ENCODE measurements at places on chromosomes 2 and 18. TPM values are rescaled to one million over a fixed set of nuclear protein-coding genes. Genes with fewer than 3 reads are reported as not detected.

FEV gene
- not detected for total RNA-seq

GPR35 gene
- total RNA-seq: 49.4 TPM

CNTNAP5 gene
- not detected for total RNA-seq

STON1 gene
- 0.86 TPM for total RNA-seq

GRCh38 chr2:86750240-86750839, 30.2 kb downstream of the RMND5A start:
- H3K27ac ChIP-seq: no peak overlapping the region
- peaks cover 47% of the 10 kb centered on the region for H3K36me3 ChIP-seq
- no peak overlapping the region for H3K4me3 ChIP-seq
- H3K4me1 ChIP-seq: peaks cover 27% of the 10 kb centered on the region

- no peaks in the 10 kb centered on the region for H3K36me3 ChIP-seq
- peaks cover 7% of the 10 kb centered on the region for H3K4me1 ChIP-seq
- DNase-seq: no peak
- no peak overlapping the region for H3K4me3 ChIP-seq
- H3K27ac ChIP-seq: no peak overlapping the region
Observed at GRCh38 chr2:164948540-164948939, 6.8 kb downstream of the SLC38A11 start.

DNA sequence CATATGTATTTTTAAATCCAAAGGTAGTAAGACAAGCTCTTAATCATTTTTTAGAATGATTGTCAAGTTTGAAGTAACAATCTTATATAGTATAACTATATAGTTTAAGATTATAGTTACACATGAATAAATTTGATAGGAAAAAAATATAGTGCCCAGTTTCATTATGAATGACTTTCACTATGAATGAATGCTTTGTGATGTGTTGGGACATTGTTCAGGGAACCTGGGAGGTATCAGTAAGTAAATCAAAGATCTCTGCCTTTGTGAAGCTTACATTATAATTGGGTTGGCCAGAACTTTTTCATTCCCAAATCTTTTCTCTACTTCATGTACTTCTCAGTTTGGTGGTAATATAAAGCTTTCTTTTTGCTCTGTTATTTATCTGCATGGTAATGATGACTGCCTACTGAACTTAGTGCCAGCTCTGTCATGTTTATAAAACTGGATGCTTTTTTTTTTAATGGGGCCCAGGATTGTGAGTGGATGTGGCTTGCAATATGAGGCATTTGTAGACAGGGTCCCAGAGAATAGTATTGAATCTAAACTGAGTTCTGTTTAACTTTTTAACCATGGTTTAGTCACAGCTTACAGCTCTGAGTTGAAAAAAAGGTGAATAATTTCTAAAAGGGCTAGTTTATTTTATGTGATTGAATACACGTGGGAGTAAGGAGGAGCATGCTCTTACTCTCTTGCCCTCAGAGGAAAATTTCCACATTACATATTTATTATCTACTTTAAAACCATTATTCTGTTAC, 23.3 kb downstream of the GLS start:
- H3K27ac ChIP-seq: no peak overlapping the region
- H3K27me3 ChIP-seq: no peaks in the 10 kb centered on the region
- H3K4me1 ChIP-seq: no peaks in the 10 kb centered on the region

DNA sequence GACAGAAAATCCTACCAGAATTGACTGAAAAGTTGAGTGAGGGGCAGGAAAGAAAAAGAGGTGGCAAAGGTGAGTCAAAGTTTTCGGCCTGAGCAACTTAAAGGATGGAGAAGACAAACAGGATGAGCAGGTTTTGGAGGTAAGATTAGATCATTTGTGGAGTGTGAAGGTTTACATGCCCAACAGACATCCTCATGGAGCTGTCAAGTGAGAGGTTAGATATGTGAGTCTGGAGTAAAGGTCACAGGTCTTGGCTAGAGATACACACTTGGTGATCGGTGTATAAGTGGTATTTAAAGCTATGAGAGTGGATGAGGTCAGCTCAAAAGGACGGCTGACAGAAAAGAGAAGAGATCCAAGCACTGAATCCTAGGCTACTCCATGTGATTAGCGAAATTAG, 11.1 kb upstream of the MYL12A start:
- H3K27ac ChIP-seq: no peak overlapping the region
- H3K4me1 ChIP-seq: no peaks in the 10 kb centered on the region
- H3K4me3 ChIP-seq: no peak overlapping the region
- DNase-seq: no peak
- H3K36me3 ChIP-seq: no peaks in the 10 kb centered on the region

GRCh38 chr2:58709274-58709673, 468.1 kb upstream of the FANCL start:
- H3K36me3 ChIP-seq: no peaks in the 10 kb centered on the region
- DNase-seq: no peak
- H3K27me3 ChIP-seq: no peaks in the 10 kb centered on the region
- H3K4me3 ChIP-seq: no peak overlapping the region
- peaks cover 6% of the 10 kb centered on the region for H3K4me1 ChIP-seq

DNA sequence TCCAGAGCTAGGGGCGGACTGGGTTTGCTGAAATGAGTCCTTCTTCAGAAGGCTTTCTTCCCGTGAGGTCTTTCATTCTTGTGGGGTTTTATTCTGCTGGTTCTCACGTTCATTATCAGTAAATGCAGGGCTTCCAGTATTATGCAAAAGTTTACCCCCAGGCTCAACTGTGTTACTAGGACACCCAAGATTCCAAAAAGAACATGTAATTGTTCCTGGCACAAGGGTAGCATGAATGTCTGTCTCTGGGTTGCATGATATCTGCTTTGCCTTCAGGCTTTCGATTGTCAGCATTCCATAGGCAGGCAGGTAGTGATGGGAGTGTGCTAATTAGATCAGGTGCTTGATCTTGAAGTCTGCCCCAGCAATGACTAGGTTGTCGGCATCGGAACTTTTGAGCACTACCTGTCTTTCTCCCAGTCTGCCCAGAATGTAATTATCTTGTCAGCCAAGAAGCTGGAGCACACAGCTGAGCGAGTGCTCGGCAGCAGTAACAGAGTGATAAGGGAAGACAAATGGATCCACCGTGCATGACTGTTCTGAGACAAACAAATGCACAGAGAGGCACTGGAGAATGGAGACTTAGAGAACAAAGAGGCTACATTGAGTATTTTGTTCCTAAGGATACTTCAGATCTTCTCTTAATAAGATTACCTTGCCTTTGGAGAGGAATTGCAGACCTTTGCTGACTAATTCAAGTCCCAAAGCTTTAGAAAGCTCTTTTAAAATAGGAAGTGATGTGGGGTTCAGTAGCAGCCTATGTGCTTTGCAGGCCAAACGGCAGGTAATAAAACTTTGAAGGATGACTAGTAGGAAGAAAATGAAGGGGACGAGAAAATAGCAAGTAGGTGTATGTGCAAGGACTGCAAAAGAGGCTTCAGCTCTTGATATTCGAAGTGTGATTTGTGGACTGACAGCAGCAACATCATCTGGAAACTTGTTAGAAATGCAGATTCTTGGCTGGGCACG, 41.9 kb downstream of the ITGB6 start:
- H3K4me3 ChIP-seq: no peak overlapping the region
- no peaks in the 10 kb centered on the region for H3K27me3 ChIP-seq
- DNase-seq: no peak
- H3K27ac ChIP-seq: no peak overlapping the region

All from Calu3 (cell line).